ENCODE measurements at places on chromosomes 16 and 17. TPM values are rescaled to one million over a fixed set of nuclear protein-coding genes. Genes with fewer than 3 reads are reported as not detected.

The KRT27 gene
- polyA plus RNA-seq = not detected

The TBC1D3 gene
- not detected for polyA plus RNA-seq

The C17orf75 gene
- 41.7 TPM for polyA plus RNA-seq

The TOB1 gene
- 29.9 TPM for polyA plus RNA-seq

The JPH3 gene
- 15.5 TPM for polyA plus RNA-seq

The SMIM5 gene
- 0.42 TPM for polyA plus RNA-seq

The MGAT5B gene
- 0.86 TPM for polyA plus RNA-seq

- DNase-seq = no peak
Measured at GRCh38 chr17:49130891-49131290, 1.7 kb upstream of the B4GALNT2 start.
